ENCODE measurements at places on chromosomes 5 and 9. TPM values are rescaled to one million over a fixed set of nuclear protein-coding genes. Genes with fewer than 3 reads are reported as not detected.

DNA sequence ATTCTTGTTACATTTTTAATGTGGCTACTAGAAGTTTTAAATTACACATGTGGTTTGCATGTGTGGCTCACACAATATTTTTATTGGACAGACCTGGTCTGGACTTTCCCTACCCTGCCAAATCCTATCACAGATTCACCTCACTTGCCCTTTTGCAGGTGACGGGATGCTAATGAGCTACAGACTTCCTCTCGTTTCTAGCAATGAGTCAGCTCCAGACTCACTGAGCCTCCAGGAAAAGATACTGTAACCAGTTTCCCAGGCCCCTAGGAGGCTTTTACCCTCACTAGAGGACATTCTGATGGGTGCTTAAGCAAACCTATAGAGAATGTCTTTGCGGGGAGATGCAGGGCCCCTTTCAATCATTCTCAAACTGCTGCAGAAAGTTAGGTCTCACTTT, 135.4 kb downstream of the WDR41 start:
- DNase-seq: no peak

GRCh38 chr5:154849791-154850201, 607 bp downstream of the FAXDC2 start:
- DNase-seq: no peak

DNA sequence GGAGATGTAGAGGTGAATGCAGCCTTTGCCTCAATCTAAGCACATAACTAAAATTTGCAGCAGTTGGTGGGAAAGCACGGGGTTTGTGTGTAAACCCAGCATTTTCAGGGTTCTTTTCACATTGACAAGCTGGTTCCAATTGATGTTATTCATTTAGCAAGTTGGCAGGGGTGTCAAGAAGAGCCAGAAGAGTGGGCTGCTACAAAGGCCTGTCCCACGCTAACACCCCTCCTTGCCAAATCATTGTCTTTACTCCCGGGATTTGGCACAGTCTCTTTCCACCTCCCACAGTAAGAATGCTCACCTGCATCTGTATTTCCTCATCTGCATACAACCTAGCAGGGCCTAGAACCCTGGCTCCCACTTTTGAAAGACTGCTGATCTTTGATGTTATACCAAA, 11.8 kb downstream of the RGMB start:
- no peak for DNase-seq

- DNase-seq: no peak
Measured at GRCh38 chr5:14310901-14311300, 167.8 kb downstream of the TRIO start.

- peak; percentile 83 for DNase-seq
Measured at GRCh38 chr5:32589942-32590869, 4.8 kb downstream of the SUB1 start.

DNA sequence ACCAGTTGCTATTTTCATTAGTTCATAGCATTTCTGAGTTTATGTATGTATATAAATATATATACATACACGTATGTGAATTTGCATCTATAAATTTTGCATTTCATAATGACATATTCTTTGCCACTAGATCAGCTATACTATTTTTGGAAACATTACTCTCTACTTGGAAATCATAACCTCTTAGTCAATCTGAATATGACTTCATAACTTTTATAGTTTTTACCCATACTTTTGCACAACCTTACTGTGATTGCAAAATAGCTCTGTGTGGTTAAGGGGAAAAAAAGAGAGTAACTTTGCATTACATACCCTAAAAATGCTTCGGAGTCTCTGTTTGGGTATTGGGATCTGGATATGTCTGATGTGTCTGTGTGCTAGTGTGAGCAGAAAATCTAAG, 44.9 kb upstream of the ADAMTSL1 start:
- no peak for DNase-seq

GRCh38 chr9:34989946-34990635, 546 bp downstream of the DNAJB5 start:
- peak; percentile 88 for DNase-seq

DNA sequence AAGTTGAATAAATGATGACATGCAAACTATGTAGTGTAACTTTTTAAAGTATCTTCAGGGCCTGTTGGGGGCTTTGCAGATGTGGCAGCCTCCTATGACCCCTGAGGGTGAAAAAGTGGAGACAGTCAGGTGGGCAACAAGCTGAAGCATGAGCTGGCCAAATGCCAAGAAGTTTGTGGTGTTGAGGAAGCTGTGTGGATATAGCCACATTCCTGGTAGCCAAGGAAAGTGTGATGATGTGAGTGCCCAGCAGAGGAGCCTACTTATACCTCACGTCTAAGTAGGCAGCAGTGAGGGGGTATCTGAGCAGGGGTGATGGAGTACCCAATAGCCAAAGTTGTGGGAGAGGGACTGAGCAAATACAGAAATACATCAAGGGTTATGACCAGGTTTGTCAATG, 621.2 kb upstream of the CDH6 start:
- no peak for DNase-seq

GRCh38 chr5:180399401-180400215, 46.5 kb upstream of the GFPT2 start:
- DNase-seq: peak; percentile 67

- no peak for DNase-seq
Measured at GRCh38 chr5:10505517-10506095, 58.3 kb upstream of the ANKRD33B start.

GRCh38 chr5:74816875-74817274, 49.3 kb downstream of the FAM169A start:
- DNase-seq: no peak

GRCh38 chr5:171595801-171596231, 176.4 kb downstream of the FGF18 start:
- no peak for DNase-seq

GRCh38 chr5:60379907-60380306, 320.1 kb downstream of the DEPDC1B start:
- DNase-seq: no peak

DNA sequence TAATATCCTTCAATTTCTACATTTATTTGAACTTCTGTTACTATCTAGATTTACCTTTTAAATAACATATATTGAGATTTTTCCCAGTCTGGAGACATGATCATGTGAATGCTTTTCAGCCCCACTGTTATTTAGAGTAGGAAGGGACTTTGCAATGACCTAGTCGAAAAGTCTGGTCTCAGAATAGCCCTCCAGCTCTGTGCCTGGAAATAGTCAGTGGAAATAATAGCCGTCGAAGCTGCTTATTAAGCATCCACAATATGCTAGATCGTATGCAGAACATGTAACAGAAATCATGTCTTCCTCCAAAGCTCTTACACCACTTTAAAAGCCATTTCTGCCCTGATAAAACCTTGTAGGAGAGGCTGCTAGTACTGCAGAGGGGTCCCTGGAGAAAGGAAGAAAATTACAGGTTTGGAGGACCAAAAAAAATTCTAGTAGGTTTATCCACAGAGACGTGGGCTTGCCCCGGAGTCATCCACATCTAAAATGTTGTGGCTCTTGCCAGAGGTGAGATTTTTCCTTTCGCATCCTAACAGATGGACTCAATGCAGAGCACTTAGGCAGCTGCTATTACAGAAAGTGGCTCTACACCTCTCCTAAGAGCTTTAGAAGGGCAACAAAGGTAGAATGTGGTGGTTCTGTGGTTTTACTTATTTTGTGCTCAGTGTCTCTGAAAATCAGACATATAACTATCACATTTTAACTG, 2.5 kb upstream of the FGF1 start:
- no peak for DNase-seq

GRCh38 chr9:94591876-94592275, 1.7 kb downstream of the FBP2 start:
- no peak for DNase-seq

The KLHL3 gene
- 8.6 TPM for polyA plus RNA-seq

The GGTA1 gene
- 6.8 TPM for polyA plus RNA-seq

The ACOT12 gene
- polyA plus RNA-seq: 2.2 TPM

The CFAP77 gene
- polyA plus RNA-seq: not detected

The DOCK8 gene
- 5.0 TPM for polyA plus RNA-seq

The SOWAHA gene
- polyA plus RNA-seq: 7.1 TPM

The FAM120A gene
- polyA plus RNA-seq: 43.7 TPM
